Esophagus squamous epithelium (tissue), 5 donors: ENCODE measurements at places on chromosomes 16 and 17.

GRCh38 chr16:83214671-83215070 lies 587.9 kb downstream of the CDH13 start:
- DNase-seq = no peak

DNA sequence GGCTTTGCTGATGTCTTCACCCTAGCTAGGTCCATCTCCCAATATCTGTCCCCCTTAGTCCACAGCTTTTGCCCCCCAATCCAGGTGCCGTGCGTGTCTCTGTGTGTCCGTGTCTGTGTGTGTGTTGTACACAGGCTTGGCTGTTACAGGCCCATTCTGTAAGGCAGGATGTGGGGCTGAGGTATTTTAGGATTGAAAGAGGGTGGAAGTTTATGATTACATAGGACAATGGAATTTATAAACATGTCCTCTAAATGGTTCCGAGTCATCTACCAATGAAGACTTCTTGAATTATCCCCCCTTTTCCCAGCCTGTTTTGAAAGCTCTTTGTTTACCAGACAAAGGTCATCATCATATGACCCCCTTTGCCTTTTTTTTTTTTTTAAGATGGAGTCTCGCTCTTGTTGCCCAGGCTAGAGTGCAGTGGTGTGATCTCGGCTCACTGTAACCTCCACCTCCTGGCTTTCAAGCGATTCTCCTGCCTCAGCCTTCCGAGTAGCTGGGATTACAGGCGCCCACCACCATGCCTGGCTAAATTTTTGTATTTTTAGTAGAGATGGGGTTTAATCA lies 21.9 kb downstream of the ACE start:
- DNase-seq = no peak

DNA sequence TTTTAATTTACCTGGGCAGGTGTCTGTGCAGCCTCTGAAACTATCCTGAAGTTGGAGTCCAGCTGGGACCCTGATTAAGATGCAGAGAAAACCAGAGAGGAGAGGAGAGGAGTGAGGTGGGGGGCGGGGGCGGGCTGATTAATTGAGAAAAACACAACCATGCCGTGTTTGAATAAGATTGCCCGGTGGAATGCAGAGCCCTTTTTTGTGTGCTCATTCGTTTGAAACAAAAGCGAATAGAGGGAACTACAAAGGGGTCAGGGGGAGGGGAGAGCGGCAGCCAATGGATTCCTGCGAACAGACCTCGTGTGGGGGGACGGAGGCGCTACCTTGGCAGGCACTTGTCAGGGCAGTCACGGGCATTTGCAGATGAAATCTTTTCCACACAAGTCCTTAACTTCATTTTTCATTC lies 355.8 kb downstream of the SOX9 start:
- no peak for DNase-seq

DNA sequence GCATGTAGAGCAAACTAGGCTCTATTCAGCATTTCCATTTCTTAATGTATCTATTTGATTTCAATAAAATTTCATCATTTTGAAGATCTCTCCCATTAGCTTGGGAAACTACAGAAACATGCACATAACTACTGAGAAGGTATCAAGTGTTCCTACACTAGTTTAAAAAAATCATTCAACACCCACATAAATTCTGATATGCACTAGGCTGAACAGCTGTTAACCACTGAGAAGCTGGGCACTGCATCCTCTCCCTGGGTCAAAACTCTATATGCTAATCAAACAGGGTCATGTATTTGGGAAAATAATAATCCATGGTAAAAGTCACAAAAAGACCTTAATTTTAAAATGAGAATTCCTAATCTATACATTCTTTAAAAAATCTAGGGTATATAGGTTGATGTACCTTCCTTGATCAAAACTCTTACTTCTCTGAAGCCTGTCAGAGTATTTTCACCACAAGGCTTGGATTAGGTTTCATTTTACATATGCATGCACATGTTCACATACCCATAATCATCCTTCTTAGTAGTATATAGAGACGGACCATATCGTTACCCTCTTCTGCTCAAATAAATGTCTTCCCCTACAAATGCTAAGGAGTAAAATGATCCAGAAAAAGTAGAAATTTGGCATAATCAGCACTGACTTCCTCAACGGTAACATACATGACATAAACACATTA lies 57.2 kb downstream of the KANSL1 start:
- DNase-seq = no peak

DNA sequence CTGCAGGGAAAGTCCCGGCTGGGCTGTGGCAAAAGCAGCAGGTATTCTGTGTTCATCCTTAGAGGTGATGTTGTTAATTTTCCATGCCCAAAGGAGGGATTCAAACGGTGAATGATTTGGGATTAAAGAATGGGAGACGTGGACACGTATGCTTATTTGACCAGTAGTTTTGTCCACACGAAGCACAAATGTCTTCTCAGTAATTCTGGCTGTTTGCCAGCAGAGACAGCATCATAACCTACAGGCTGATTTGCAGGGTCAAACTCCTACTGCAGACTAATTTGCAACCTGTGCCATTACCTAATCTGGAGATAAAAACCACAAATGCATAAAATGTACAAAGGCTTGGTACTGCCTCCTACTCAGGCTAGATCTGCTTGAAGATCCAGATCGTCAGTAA lies 14.1 kb downstream of the MTHFSD start:
- DNase-seq = no peak

DNA sequence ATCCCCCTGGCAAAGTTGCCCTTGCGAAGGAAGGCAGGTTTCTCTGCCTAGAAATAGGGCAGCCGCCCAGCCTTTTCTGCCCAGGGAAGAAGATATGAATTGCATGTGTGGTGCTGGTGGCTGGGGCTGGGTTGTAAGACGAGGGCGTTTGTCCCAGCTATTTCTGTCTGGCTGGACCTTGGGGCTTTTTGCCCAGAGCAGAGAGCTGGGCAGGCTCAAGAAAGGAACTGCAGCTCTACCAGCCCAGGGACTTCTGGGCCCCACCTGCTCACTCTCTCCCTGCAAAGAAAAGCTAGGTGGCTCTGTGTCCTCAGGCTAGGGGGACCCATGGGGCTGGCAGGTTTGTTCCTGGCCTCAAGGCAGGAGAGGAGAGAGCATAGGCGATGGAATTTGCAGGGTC lies 586 bp downstream of the CACNG1 start:
- DNase-seq = no peak

GRCh38 chr16:54930005-54930868 lies at the start of gene IRX5:
IRX5 (plus strand) TSS chr16:54930865; CDS start chr16:54931199, 334 bp downstream.
- no peak for DNase-seq

DNA sequence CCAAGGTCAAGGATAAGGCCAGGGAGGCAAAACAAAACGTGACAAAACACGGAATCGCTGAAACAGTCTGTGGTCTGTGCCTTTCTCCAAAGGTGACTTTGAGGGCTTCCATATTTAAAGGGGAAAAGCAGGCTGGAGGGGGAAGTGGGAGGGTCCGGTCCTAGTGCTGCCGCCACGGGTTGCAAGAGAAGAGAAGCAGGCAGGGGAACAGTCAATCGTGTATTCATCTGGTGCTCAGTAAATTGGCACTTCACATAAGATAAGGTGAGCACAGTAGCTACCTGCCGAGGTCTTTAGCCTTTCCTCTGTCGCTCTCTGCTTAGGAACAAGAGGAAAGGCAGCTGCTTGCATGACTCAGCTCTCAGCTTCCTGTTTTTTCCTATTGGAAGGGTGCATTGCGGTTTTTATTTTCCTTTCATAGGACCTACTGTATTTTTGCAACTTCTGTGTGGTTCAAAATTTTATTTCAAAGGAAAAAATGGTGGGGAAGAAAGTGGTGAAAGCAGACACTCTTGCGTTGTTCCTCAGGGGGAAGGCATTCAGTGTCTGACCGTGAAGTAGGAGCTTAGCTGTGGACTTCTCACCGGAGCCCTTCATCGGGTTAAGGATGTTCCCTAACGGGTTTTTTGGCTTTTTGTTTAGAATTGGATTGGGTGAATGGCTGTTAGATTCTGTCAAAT lies 7.1 kb upstream of the LGALS3BP start:
- DNase-seq = no peak

- DNase-seq = no peak
Measured at GRCh38 chr16:71464231-71464630, 2.2 kb upstream of the ZNF23 start.

GRCh38 chr17:74822335-74822938 lies 37.2 kb downstream of the GRIN2C start:
- DNase-seq = no peak

GRCh38 chr17:41178341-41178740 lies 320 bp upstream of the KRTAP4-2 start:
- no peak for DNase-seq

- DNase-seq = no peak
Measured at GRCh38 chr17:31582151-31582907, 190.9 kb downstream of the RAB11FIP4 start.

GRCh38 chr17:58427807-58428206 lies 10.5 kb upstream of the RNF43 start:
- DNase-seq = no peak

DNA sequence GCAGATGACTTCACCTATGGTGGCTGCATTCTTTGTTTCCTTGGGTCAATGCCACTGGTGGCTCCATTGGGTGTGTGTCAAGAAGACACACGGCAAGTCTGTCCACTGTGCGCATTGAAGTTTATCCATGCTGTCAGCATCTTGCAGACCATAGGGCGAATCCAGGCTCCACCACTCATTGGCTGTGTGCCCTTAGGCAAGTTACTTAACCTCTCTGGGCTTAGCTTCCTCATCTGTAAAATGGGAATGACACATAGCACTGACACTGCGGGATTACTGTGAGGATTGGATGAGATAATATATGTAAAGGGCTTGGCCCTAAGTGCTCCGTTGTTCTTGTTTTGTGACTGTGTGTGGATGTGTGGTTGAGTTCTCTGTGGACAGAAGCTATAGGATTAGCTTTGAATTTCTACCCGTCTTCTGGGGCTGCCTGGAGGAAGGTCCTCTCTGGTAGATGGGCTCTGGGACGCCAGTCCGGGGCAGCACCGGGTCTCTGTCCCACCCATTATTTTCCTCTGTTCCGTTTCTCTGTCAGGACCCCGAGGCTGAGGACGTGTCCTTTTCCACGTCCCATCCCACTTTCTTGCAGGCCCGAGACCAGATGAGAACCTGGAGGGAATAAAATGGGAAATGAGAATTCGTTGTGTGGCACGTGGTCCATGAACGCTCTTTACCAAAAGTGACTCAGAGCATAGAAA lies 178.4 kb downstream of the IRF8 start:
- no peak for DNase-seq

DNA sequence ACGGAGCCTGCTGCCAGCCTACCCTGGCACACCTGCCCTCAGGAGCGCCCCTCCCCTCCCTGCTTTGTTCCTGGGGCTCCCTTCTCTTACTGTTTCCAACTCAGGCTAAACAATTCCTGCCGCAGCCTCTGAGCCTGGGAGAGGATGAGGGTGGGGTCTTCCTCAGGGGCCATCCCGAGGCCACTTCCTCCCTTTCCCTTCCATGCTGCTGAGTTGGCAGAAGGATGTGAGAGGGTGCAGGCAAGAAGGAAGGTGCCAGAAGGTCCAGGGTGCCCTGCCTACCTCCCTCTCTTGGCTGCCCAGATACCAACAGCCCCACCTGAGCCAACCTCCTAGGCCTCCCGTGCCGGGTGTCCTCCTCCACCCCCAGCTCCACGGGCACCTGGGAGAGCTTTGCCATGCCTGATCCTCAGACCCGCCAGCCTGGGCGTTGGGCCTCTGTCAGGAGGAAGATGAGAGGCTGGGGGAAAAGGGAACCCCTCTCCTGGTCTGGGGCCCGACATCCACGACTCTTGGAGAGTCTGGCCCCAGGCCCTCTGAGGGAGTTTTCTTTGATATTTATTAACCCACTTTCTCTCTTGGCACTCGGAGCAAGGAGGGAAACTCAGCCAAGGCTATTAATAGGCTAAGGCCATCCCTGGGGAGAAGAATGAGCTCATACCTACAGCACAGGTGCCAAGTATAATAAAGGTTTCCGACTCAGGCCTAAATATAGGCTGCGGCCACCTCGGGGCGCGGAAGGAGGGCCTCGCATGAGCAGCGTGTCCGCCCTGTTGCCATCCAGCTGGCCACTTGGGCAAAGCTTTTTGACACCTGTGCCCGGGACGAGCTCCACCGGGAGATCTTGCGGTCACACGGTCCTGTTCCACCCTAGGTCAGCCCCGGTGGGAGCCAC lies 232.0 kb downstream of the ENGASE start:
- no peak for DNase-seq

DNA sequence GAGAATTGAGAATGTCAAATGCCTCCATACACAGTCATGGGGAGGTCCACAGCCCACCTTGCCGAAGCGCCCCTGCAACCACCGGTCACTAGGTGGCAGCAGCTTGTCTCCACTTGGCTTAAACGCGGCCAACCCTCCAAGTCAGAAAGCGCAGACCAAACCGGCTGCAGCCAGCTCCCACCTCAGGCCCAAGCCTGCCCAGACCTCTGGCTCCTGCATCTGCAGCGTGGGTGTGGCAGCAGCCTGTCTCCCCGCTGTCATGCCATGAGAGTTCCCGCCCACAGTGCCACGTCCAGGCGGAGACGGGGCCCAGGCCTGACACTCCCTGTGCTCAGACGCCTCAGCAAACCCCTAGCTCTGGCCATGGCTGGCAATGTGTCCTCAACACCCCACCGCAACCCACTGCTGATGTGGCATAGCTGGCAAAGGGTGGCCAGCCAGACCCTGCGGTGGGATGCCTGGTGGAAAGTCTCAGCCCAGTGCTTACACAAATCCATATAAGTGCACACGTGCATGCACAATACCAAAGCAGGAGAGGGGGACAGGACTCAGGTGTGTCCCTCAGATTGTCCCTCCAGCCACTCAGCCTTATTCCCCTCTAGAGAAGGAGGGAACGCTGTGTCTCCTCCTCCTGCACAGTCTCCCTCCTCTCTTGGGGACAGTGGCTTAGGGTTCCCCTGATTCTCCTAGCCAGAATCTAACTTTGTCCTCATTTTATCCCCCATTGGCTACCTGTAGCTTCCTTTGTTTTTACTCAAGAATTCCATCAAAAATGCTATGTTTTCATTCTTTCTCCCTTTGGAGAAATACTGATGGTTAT lies 10.9 kb downstream of the COPZ2 start:
- peak; percentile 28 for DNase-seq

GRCh38 chr17:66268247-66268927 lies 34.0 kb upstream of the PRKCA start:
- DNase-seq = no peak

DNA sequence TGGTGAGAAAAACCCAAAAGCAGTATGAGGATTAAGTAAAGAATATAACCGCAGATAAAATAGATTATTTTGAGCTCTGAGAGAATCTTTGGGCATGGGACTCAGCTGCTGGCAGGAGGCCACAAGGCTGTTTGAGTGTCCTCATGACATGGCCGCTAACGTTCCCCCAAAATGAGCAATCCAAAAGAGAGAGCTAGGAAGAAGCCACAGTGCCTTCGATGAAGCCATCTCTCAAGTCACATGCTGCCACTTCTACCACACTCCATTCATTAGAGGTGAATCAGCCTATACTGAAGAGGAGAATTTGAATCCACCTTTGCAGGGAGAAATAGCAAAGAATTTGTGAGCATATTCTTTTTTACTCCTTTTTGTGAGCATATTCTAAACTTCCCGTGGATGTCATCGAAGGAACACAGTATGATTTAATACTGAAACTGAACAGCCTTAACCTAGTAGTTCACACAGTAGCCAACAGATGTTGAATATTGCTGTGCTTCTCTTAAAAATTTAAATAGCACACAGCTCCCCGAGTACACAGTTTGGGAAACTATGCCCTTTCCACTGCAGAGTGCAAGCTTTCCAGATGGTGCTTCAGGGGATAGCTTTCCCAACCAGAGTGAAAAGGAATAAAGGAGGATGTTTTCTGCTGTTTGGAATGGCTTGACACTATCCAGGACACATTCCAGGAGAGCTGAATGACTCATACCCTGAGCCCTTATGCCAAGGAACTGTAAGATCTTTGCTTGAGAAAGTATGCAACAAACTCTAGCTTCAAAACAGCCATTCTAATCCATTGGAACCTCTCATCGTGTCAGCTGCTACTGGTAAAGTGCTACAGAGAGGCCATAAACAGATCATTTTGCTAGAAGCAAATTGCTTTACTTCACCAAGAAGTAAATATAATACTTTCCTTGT lies 33.9 kb downstream of the ANKFY1 start:
- DNase-seq = no peak
